NCI-H2107 (cell line): ENCODE measurements at places on chromosomes 7 and 10.
A peak's percentile ranks its signal among the peaks of the same experiment; 100 is the strongest.

DNA sequence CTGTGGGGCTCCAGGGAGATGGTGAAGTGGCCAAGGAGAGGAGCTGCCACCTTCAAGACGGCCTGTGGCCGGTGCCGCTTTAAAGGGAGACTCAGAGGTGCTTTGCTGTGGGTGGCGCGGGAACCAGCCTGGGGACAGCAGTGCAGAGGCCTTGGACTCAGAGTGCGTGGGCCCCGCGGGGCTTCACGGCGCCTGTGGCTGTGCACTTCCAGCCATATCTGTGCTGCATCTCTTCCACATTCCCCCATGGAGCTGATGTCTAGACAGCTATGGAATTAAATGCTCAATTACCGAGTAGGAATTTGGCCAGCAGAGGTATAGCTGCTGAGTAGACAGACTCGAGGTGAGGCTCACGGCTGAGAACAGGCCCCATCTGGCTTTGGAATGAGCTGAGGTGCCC lies 41.7 kb downstream of the HTRA1 start:
- DNase-seq = no peak

- DNase-seq = no peak
Measured at GRCh38 chr10:95756809-95757684, 1.1 kb downstream of the ENTPD1 start.

DNA sequence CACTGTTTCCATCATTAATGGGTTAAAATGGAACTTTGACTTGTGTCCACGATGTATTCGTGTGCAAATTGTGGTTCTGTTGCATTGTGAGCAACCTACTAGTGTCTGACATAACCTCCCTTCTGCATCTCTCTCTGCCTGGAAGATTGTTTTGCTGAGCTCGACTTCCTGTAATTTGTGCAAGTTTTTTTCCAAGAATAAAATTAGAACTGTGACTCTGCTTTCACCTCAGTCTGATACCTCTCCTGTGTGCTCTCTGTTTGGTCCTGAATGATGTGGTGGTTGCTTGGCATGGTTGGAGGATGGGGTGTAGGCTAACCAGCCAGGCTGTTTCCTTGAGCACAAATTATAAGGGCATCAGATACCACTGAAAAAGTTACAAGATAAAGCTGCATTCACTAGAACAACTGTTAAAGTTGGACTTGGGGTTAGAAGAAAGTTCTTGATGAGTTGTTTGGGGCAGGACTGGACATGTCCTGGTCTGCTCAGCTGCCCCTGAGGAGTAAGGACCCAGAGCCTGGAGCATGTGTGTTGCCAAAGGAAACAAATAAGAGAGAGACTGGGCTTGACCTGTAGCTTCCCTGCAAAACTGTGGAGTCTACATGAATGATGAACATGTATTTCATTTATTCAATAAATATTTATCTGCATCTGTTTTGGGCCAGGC lies 1.9 kb upstream of the VOPP1 start:
- no peak for DNase-seq

DNA sequence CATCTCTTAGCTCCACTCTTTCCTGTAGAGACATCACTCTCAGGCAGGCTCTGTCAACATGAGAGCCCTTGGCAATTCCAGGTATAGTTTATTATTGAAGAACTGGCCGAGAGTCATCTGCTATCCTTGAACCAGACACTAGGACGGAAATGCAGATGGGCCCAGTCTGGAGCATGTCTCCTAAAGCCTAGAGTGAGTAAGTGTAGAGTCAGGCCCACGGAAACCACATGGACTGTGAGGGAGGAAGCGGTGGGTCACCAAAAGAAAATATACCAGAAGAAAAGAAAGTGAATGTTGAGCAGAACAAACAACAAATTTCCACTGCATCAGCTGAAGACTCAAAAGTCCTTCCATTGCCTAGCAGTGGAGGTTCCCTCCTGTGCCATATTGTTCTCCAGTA lies 15.7 kb upstream of the RELN start:
- no peak for DNase-seq

DNA sequence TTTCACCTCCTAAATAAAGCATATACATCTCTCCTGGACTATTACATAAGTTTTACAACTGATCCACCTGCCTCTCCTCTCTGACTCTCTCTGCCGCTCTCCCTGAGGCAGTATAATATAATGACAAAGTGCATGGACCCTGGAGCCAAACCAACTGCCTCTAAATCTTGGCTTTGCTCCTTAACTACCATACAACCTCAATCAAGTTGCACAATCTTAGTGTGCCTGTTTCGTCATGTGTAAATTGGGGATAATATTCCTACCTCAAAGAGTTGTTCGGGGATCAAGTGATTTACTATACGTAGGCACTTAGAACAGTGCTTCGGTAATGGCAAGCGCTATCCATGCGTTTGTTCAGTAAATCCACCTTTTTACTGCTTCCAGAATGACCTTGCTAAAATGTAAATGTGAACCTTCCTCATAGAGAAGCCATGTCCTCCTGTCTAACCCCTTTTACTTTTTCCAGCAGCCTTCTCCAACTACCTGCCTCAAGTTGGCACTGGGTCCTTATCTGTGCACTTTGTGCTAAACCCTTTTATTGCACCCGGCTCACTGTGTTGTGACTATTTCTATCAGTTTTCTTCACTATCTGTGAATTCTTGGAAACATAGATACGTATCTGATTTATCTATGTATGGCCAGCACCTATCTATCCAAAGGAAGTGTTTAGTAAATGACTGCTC lies 30.6 kb upstream of the DLD start:
- no peak for DNase-seq

- no peak for DNase-seq
Measured at GRCh38 chr7:150481186-150481920, 30.9 kb downstream of the GIMAP8 start.

GRCh38 chr10:132249824-132250375 lies 57.9 kb downstream of the STK32C start:
- DNase-seq = no peak

- DNase-seq = peak; percentile 72
Measured at GRCh38 chr7:37198906-37199485, 249.7 kb downstream of the ELMO1 start.

DNA sequence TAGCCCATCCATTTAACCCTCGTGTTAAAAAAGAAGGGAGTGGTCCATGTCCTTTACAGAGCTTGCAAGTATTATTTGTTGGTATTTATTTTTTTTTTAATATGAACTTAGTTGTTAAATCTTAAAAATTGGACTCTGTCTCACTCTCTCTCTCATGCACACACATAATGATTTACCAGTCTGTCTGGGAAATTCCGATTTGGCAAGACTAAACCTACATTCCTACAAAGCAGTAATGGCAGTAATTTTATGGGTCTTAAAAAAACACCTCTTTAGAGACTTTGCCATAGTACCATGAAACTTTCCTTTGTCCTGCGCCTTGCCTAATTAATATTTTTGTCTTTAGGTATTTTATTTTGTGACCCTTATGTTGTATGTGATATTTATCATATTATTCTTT lies 239.5 kb upstream of the PPP1R3A start:
- no peak for DNase-seq

DNA sequence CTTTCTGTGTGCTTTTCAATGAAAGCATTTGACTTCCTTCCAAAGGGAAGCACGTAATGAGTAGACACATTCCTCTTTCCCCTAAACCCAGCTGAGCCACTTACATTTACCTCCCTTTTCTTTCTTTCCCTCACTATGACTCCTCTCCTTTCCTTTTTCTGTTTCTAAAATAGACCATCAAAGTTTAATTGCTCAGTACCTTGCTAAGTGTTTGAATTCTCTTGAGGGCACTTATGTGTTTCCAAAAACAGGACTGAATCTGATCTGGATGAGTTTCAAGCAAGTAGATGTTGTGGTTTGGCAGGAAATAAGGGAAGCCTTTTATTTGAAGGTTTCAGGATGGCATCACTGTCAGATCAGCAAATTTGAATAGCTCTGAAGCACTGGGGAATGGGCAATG lies 396.2 kb downstream of the REEP3 start:
- DNase-seq = no peak

GRCh38 chr7:37212051-37212450 lies 236.6 kb downstream of the ELMO1 start:
- no peak for DNase-seq

DNA sequence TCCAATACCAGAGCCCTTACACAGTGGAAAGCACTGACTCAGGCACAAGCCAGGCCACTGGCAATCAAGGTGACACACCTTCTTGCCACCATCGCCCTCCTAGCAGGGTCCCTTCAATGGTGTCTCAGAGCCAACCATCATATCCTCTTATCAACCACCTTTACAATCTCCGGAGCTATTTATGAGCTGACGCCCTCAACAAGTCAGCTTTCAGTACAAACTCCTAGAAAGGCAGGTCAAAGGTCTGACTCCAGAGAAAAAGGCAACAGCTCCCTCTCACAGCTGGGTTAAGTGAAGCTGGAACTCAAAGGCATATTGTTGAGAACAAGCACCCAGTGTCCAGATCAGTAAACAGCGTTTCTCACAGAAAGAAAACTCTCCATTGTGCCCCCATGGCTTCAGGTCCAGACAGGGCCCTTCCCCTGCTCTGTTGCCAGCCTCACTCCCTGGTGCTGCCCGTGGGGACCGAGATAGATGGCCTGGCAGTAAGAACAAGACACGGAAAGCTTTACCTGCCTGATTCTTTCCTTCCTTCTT lies 2.4 kb downstream of the ZNF3 start:
- DNase-seq = no peak

DNA sequence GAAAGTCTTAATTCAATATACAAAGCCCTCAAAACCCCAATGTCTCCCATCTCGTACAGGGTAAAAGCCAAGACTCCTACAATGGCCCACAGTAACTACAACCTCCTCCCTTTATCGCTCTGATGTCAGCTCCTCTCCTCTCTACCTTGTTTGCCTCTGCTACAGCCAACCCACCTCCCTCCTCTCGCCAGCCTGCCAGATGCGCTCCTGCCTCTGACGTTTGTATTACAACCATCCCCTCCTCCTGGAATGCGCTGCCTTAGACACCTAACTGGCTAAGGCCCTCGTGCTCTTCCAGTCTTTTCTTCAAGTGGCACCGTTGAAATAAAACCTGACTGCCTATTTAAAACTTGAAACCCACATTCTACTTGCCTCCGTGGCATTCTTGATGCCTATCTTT lies 115.3 kb upstream of the MYO3A start:
- DNase-seq = no peak

GRCh38 chr10:128062331-128062880 lies 63.8 kb downstream of the MKI67 start:
- DNase-seq = no peak

DNA sequence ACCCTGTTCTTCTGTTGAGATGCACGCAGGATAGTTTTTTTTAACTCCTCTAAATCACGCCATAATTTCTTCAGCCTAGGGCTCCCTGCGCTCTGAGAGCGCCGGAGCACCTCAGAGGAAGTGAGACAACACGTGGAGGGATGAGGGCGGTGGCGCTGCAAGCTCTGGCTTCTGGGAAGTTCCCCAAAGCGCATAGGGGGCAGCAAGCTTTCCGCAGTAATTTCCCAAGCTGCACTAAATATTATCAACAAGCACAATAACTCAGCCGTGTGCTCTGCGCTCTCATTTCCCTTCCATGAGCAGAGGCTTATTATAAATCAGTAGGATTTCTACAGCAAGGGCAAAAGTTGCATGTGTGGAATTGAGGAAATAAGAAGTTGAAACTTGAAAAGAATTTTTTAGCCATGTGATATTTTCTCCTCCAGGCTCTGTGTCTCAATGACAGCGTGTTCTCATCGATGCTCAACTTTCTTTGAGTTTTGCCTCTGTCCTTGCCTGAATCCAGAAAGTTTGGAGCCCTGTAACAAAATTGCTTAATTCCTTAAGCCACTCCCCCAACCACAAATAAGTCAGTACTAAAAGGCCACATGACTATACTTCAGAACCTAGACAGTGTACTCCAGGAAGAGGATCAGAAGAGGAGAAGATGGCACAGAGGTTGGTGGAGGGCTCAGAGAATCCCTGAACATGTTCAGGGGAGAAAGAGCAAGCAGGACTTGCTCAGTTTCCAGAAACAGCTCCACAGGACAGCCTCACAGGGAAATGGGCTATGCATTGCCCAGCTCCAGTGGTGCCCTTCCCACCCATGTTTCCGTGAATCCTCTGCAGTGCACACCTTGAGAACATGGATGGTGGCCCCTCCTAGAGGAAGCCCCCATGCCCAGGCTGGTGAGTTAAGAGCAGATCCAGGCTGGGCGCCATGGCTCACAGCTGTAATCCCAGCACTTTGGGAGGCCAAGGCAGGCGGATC lies 221.5 kb upstream of the GHITM start:
- DNase-seq = no peak

GRCh38 chr10:86804805-86805204 lies 48.4 kb downstream of the BMPR1A start:
- no peak for DNase-seq

DNA sequence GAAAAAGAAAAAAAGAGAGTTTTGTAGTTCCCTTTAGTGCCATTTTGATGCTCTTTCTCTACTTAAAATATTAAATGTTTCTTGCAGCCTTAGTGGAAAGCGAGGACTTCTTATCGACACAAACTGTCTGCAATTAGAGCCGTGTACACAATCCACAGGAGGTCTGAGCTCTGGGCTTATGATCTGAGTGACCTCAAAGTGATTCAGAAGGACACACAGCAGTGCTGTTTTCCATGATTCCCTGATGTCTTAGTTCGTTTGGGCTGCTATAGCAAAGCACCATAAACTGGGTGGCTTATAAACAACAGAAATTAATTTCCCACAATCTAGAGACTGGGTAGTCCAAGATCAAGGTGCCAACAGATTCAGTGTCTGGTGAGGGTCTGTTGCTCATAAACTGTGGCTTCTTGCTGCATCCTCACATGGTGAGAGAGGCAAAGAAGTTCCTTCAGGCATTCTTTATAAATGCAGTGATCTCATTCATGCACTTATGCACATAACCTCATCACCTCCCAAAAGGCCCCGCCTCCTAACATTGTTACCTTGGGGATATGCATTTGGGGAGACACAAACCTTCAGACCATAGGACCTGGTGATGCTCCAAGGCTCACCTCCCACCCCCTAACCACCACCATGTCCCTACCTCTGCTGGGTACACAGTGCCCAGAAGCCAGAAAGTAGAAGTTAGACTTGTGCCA lies 204.5 kb upstream of the GHITM start:
- DNase-seq = no peak

GRCh38 chr10:62019685-62020359 lies 118.3 kb downstream of the ARID5B start:
- no peak for DNase-seq

- DNase-seq = no peak
Measured at GRCh38 chr10:29896053-29896452, 163.3 kb downstream of the JCAD start.

GRCh38 chr7:20541608-20542349 lies 73.7 kb upstream of the ABCB5 start:
- DNase-seq = no peak

DNA sequence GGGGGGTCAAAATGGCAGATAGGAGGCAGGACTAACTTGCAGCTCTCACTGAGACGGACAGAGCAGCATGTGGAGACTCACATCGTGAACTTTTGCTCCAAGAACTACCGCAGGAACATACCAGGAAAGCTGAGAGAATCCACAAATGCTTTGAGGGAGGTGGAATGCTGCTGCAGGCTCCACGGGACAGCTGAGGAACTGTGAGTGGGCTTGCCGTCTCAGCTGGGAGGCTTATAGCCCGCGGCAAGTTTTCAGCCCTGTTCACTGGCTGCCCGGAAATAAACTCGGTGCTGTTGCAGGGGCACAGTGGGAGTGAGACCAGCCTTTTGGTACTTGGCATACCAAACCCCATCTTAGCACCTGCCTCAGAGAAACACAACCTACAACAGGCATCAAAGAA lies 19.1 kb upstream of the WDR11 start:
- no peak for DNase-seq
